Heart left ventricle (tissue), 16 donors: ENCODE measurements at places on chromosomes 6 and 20.

- DNase-seq: no peak
These were observed 22.6 kb downstream of the SLC2A12 start for GRCh38 chr6:134029495-134030455.

DNA sequence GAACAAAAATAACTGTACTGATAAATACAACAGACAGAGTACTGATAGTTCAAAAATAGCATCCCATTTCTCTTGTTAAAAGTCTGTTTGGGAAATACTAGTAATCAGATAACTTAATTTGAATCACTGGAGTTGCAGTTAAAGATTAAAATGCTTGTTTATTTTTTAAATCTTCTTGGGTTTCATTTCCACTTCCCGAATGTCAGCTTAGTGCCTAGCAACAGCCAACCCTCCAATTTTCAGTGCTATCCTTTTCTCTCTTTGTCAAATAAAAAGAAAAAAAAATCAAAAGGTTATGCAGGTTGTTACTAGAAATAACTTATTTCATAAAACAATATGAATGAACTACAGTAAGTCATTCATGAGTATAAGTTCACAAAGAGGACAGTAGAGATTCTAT lies 257.7 kb upstream of the STXBP5 start:
- DNase-seq: no peak

DNA sequence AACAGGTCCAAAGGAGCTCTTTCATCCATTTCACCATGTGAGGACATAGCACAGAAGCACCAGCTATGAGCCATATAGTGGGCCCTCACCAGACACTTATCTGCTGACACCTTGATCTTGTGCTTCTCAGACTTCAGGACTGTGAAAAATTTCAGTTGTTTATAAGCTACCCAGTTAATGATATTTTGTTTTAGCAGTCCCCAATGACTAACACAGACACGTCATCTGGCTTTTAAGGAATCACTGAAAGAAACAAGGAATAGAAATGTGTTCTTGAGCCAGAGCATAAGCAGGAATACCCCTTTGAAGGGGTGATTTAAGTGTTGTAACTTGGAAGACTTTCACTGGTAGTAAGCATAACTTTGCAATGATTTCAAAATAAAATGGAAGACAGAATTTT lies 214.7 kb upstream of the PTCHD4 start:
- no peak for DNase-seq

DNA sequence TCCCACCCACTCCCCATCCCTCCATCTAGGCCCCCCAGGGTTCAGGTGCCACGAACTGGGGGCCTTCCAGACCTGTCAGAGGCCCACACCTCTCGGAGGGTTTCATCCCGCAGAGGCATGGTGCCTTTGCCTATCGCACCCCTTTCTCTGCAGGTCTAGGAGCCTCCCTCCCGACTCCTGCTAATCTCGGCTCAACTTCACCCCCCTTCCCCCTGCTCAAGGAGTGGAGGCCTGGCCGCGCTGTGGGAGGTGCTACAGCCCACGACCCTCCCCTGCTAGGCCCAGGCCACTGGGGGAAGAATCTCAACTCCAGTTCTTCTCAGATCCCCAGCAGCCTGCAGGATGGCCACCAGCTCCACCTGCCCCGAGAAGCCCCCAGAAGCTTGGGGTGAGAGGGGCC lies at the start of gene TULP1:
TULP1 (minus strand) TSS at position 157 of the 400 bp plus-strand sequence; CDS start at position 119, 38 bp downstream.
- no peak for DNase-seq

- no peak for DNase-seq
These were observed 110.1 kb downstream of the MAFB start for GRCh38 chr20:40578961-40579360.

DNA sequence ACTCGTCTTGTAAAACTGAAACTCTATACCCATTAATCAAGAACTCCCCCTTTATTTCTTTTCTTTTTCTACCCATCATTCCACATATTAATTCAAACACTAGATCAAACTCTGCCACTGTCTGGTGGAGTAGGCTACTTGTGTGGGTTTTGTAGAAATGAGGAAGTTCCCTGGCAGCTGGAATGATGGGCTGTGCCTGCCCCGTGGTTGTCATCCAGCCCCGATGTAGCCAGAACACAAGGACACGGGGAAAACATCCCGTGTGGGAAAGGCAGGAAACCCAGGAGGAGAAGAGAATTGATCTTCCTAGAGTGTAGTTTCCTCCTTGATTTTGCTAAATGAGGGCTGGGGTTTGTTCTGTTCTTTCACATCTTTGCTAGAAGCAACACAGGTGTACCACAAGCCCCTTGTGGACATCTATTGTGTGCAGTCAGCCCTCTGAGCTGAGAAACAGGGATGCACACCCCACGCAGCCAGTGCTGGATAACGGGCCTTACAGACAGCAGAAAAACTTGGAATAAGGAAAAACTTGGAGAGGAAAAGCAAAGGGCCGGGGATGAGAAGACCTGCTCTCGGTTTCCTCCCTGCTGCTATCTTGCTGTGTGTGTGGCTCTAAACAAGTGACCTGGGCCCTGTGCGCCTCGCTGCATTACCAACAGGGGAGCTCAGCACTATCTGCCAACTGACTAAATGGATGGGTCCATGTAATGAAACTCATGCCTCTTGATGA lies 88.0 kb downstream of the SCML4 start:
- no peak for DNase-seq

DNA sequence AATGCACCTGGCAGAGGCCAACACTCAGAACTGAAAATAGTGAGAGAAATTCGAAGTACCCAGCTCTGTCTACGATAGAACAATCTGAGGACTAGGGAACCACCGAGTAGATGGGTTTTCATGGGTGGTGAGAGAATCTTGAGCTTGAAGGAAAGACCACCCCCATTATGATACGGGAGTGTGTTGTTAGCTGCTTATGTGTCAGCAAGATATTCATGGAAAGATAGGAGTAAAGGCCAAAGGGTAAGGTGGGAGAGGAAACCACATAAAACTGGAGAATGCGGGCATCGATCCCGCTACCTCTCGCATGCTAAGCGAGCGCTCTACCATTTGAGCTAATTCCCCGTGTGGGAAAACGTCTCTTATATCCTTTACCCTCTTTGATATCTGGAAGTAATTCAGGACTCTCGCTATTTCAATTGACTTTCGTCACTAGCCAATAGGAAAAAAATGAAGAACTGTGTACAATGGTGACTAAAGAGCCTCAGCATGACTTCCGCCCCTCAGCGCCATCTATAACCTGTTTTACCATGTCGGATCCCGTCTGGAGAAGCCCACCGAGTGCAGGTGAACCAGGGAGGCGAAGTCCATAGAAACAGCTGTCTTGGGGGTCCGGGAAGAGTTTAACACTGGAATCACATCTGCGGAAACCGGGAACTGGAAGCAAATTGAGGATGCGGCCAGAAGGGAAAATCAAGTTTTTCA lies 25.0 kb upstream of the ABT1 start:
- no peak for DNase-seq

GRCh38 chr6:81002126-81002525 lies 750.4 kb downstream of the TENT5A start:
- DNase-seq: no peak

- DNase-seq: no peak
These were observed 31.0 kb downstream of the PRDM13 start for GRCh38 chr6:99637629-99638028.

DNA sequence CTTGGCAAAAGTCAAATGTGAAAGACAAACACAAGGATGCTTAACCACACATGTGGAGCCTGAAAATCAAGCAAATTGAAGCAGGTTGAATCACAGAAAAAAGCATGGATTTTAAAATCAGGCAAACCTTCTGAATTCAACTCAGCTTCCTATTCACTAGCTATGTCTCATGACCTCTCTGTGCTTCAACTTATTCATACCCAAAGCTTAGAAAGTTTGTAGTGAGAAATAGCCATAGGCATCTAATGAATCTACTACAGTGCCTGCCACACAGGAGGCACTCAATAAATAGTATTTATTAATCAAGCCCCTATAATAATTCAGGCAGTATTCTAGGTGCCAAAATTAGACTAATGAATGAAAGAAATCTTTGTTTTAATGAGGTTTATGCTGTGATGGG lies 112.2 kb upstream of the TNFAIP3 start:
- no peak for DNase-seq

GRCh38 chr6:47252633-47253032 lies 57.1 kb downstream of the TNFRSF21 start:
- no peak for DNase-seq

DNA sequence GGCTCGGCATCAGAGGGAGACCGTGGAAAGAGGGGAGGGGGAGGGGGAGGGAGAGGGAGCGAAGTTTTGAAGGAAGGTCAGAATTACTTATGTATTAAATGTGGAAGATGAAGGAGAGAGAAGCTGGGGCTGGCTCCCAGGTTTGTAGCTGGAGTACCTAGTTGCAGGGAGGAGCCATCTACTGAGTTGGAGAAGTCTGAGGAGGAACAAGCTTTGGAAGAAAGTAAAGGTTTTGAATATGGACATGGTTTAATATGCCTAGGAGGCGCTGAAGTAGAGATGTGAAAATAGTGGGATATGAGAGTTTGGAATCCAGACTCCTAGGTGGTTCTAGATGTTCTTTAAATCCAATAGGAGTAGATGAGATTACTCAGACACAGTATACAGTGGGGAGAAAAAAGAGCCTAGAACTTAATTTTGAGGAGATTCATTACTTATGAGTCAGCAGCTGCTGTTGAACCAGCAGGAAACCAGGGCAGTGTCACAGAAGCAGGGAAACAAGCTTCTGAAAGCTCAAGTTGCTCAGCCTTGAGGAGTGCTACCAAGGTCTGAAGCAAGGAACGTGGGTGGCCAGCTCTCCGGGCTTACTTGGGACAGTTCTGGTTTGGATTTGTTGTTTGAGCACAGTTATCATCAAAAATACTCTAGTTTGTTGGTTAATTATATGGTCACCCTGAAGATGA lies 149.3 kb downstream of the UTRN start:
- DNase-seq: no peak

DNA sequence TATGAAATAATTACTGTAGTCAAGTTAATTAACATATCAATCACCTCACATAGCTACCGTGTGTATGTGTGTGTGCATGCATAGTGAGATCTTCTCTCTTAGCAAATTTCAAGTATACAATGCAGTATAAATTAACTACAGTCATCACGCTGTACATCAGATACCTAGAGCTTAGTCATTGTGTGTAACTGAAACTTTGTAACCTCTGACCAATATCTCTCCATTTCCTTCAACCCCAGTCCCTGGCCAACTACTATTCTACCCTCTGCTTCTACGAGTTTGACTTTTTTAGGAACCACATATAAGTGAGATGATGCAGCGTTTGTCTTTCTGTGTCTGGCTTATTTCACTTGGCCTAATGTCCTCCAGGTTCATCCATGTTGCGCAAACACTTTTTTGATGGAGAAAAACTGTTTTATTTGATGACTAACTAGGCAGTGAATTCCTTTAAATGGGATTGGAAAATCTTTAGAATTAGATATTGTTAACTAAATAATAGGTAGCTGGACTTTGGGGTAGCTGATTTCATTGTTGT lies 459.5 kb downstream of the DHX35 start:
- no peak for DNase-seq

- no peak for DNase-seq
These were observed 32.8 kb downstream of the LAMA4 start for GRCh38 chr6:112221561-112221960.

DNA sequence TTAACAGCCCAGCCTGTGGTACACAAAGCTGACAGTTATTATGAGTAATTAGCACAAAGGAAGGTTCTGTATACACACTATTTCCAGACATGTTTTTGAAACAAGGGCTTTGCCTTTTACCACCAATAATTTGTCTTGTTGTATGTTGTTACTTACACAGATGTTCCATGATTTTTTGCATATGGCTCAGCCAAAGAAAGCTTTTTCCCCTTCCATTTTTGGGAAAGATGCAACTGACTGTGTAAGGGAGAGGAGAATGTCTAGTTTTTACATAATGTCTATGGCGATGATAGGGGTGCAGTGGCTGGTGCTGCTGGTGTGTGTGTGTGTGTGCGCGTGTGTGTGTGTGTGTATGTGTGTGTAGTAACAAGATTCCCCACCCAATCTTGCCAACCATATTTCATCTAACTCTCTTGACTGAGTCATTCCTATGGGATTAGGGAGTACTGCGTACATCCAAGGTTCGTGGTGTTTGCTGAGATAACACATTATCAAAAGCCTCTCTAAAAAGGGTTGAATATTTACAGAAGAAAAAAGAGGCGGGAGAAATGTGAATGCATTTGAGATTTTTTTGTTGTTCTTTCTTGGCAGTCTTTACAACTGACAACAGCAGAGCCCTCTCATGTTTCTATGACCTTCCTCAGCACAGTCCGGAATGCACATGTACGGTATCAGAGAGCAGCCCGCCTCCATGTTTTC lies 192.2 kb downstream of the GMPR start:
- no peak for DNase-seq

- DNase-seq: no peak
These were observed 28.7 kb downstream of the MOCS1 start for GRCh38 chr6:39905640-39905975.

DNA sequence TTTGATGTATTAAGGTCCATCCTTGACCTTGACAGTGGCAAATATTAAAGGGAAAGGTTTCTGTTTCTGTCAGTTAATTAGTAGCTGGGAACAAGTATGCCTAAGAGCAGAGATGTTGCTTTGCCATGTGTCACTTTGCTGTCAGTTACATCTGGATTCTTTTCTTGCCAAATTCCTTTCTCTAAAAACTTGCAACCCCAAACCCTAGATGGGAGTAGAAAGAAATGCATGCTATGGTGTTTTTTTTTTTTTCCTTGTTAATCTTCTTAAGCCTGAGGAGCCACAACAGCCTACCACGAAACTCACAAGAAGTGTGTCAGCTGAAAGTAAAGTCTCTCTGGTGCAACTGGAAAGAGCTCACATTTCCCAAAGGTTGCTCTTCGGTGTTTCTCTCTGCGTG lies 18.0 kb upstream of the CLDN20 start:
- DNase-seq: no peak

- peak; percentile 36 for DNase-seq
These were observed 30.8 kb downstream of the SF3B5 start for GRCh38 chr6:144064402-144065212.

GRCh38 chr20:36988494-36988966 lies 37.0 kb upstream of the SAMHD1 start:
- DNase-seq: no peak

DNA sequence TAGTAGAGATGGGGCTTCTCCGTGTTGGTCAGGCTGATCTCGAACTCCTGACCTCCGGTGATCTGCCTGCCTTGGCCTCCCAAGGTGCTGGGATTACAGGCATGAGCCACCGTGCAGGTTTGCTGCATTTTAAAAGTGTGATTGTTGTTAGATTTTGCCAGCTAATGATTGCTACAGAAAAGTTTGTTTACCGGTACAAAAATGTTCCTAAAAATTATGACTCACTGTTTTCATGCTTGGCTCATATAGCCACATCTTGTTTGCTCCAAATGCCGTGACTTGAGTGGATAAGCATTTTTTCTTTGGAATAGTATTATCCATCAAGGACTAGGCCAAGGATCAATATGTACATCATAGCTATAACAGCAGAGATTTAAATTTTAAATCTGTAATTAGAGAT lies 24.3 kb downstream of the LRRN4 start:
- no peak for DNase-seq

- DNase-seq: no peak
These were observed 24.8 kb upstream of the PBOV1 start for GRCh38 chr6:138242987-138243592.

DNA sequence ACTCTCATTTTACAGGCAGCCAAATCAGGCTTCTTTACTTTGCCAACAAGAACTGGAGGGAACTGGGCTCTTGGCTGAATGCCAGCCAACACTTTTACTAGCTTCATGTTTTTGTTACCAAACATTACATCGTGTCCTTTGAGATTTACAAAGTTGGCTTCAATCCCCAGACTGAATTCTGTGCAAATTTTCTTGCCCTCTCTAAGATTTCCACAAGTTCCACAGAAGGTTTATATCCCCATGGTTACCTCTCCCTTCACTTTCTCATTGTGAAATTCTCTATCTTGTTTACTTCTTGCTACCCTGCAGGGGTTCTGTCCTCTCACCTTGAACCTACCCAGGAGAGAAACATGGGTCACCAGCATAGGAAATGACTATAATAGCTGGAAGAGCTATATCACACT lies 37.6 kb upstream of the PLCB1 start:
- DNase-seq: no peak
